NCI-H1092 treated with DMSO at 0.1 percent for 48 hours (cell line): ENCODE measurements at places on chromosomes 1 and 21.

- no peak for DNase-seq
Observed at GRCh38 chr1:198669023-198669698, 30.3 kb downstream of the PTPRC start.

DNA sequence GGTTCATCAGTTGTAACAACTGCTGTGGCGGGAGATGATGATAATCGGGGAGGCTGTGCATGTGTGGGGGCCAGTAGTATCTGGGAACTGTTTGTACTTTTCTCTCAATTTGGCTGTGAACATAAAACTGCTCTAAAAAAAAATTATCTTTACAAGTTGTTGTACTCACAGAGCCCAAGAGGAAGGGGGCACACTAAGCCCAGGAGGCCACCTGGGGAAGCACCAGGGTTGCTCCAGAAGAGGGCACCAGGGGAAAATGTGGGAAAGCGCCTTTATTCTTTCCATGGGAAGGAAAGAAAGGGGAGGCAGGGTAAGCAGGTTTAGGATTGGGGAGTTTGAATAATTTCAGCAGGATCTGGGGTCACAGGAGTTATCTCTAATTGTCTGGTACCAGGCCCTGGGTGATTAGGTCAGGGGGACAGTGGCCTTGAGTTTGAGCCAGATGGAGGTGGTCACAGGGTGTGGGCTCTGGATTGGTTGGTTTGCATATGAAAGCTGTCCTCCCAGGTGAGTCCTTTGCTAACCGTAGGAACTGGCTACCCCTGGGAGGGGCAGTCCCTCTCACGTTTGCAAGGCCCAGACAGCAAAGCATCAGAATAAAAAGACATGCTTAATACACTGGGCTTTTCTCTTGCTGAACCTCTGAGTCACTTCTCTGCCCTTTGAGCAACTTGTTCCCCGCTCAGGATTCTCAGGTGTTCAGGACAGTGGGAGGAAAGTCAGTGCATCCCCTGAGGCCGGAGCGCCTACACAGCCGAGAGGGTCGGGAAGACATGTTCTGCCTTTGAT, 11.2 kb downstream of the MYOC start:
- DNase-seq = no peak

DNA sequence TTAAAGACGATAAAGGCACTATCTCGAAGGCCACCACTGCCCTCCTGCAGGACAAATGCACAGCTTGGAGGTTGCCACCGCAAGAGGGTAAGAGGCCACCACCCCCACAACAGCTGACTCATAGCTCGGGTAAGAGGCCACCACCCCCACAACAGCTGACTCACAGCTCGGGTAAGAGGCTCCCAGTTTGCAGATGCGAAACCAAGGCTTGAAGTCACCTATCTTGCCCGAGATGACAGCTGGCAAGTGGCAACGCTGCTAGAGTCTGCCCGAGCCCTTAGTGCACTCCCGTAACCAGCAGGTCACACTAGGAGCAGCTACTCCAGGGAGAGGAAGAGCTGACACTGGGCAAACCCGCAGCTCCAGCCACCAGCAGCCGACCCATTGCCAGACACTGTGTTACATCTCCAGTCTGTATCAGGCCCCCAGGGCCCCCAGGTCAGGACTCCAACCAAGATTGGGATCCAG, 17.1 kb upstream of the SPSB1 start:
- DNase-seq = no peak

GRCh38 chr1:220970311-220970710, 91.1 kb downstream of the HLX start:
- DNase-seq = no peak

DNA sequence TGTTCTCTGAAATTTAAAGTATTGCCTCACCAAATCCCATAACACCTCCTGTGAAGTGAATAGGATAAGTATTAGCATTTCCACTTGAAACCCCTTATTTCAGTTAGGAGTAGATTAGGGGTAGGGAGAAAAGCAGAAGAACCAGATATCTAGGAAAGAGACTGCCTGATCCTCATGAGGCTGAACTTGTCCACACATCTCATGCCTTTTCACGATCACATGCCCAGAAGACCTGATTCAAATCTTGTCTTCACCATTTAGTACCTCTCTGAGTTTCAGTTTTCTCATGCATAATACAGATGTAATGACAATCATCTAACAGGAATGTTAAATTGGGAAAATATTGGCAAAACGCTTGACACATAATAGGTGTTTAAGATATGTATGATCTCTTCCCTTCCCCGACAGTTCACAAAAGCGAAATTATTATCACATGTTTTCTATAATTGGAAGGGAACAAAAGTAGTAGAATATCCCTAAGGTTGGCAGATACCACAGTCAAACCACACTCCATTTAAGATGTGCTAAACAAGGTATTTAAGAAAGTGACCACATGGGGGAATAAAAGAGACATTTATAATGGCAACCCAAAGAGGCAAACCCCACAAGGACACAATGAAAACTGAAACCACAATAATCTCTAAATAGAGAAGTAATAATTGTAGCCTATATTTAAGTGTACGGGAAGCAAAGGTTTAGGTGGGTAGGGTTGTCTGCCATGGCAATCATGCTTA, 25.2 kb downstream of the GFI1 start:
- DNase-seq = no peak

- DNase-seq = no peak
Observed at GRCh38 chr1:47578026-47578720, 140.3 kb downstream of the FOXD2 start.

GRCh38 chr1:226937940-226938725, 2.0 kb upstream of the COQ8A start:
- no peak for DNase-seq

DNA sequence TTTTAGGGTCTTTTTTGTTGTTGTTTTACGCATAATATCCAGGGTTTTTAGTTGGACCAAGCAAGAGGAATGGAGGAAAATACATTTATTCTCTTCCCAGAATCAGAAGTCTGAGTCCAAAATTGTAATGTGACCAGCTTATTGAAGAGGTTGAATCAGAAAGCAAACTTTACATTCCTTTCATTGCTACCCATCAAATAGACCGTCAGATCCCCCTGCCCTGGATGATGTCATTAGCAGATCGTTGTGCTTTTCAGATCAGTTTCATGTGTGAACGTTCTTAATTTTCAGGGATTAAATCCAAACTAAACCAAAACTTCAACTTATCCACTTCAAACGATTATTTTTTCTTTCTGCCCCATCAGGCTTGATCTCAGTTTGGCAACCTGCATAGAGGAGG, 85.7 kb upstream of the NGF start:
- DNase-seq = no peak

- DNase-seq = no peak
Observed at GRCh38 chr21:33396951-33397350, 6.3 kb upstream of the IFNGR2 start.

GRCh38 chr1:170863621-170864020, 71.7 kb upstream of the MROH9 start:
- no peak for DNase-seq

DNA sequence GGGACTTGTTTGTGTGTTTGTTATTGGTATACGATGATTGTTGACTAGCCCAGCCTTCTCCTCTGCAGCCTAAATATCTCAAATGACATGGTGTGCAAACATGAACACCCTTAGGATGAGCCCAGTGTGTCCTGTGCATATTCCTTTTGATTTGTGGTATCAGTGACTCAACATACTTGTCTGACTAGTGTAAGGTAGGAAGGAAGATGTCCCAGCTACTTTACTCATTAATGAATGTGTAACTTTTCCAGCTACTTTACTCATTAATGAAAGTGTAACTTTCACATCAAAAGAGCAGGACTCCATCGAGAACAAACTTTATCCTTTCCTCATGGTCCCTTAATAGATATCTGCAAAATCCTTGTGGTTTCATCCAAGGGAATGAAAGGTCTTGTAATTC, 2.7 kb upstream of the ZNF692 start:
- DNase-seq = no peak

GRCh38 chr1:235781807-235782206, 84.9 kb downstream of the LYST start:
- DNase-seq = no peak
